NCI-H1436 (cell line): ENCODE measurements at places on chromosomes 16 and 17.

DNA sequence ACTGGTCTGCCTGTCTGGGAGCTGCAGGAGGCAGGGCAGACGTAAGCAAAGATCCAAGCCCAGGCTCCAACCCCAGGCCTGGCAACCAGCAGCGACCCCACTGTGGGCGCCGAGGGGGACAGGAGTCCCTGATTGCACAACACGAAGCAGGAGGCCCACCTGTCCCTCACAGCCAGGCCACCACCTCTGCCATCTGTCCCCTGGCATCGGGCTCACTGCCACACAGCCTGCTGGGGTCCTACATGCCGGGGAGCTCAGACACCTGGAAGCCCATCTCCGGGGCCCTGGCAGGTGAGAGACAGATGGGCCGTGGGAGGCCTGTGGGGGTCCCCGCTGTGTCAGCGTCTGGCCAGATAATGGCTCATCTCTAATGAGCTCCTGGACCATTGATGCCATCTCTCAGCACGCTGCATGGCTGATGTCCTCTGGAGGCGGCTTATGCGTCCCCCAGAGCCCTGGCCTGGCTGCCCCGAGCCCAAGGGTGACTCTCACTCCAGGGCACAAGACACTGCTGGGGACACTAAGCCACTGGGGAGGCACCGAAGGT is 11.3 kb upstream of the RASD1 start:
- no peak for DNase-seq

DNA sequence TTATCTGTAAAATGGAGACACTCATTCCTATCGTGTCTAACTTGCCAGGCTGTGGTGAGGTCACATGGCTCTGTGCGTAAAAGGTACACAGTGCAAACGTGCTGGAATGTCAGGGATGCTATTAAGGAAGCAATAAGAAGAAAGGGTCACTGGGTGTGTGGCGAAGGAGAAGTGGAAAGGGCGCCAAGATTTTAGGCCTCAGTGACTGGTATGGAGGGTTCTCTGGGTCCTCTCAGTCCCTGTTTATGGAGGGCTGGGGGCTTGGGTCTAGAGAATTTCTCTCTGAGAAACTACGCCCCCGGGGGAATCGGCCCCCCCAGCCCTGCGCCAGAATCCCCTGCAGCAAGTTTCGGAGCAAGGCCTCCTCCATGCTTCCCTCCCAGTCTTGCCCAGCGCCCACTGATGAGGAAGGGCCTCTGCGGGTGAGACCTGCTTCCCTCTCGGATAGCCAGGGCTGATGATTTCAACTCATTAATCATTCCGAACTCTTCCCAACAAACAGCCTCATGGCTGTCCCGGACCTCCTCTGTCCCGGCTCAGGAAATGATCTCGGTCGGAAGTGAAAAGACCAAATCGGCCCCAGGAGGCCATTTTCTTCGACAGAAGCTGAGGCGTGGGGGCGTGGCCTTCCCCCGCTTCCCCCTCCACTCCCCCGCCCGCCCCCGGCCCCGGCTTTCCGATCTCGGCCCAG is 1.2 kb upstream of the HEXIM1 start:
- DNase-seq = peak; percentile 94

DNA sequence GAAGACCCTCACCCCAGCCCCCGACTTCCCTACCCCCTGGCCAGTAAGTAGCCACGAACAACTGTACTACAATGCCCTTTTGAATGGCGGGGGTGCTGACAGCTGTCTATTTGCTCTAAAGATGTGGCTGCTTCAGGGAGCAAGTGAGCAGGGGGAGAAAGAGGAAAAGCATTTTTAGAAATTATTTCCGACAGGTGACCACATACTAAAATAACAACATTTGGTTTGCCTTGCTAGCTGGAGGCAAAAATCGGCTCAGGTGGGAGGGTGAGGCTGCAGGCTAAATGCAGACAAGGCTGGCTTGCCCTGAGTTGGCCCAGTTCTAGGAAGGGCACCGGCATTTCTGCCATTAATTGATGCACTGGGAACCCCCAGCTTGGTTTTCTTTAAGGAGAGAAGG is 188.5 kb downstream of the XYLT1 start:
- DNase-seq = no peak

GRCh38 chr16:66858740-66859396 is 14.7 kb downstream of the CA7 start:
- DNase-seq = no peak

DNA sequence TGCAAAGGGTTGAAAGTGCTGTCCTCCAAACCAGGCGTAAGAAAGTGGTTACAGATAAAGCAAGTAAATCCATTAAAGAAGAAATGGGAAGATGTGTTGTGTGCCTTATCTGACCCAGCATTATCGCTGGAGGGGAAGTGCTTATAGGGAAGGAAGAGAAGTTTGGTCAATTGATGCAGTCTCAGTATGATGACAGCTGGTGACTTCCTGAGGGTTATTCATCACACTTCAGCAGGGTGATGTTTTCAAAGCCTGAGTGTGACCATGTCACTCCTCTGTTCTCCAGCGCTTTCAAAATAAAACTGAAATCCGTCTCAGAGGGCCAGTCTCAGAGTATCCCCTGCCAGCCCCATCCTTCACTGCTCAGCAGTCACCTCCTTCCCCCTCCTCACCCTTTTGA is 505.4 kb upstream of the RBFOX1 start:
- no peak for DNase-seq

- DNase-seq = no peak
These were observed 53.7 kb upstream of the ETV4 start for GRCh38 chr17:43599835-43600234.

- no peak for DNase-seq
These were observed 47.3 kb downstream of the BRIP1 start for GRCh38 chr17:61815863-61816503.

GRCh38 chr16:67652578-67653127 is 7.4 kb downstream of the ACD start:
- DNase-seq = no peak

DNA sequence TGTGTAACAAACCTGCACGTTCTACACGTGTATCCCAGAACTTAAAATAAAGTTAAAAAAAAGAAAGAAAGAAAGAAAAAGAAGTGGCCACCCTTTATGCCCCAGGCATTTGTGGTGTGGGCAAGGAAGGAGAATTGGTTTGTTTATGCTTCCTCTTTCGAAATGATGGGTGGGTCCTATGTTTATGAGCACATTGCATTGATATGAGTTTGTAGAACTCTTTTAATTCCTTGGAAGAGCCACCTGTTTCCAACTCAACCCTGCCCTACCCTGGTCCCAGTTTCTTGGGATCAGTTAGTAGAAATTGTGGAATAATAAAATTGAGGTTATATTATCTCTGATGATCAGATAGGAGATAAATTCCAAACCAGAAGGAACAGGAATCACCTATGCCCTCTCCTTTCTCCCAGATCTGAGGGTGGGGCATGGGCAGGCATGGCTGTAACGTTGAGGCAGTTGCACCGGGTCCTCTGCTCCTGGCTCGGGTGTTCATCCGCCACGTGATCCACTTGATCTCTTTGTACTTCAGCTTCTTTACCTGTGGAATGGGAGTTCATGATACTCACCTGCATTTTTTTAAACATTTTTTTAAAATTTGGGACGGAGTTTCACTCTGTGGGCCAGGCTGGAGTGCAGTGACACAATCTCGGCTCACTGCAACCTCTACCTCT is 15.9 kb downstream of the CHAD start:
- DNase-seq = no peak

DNA sequence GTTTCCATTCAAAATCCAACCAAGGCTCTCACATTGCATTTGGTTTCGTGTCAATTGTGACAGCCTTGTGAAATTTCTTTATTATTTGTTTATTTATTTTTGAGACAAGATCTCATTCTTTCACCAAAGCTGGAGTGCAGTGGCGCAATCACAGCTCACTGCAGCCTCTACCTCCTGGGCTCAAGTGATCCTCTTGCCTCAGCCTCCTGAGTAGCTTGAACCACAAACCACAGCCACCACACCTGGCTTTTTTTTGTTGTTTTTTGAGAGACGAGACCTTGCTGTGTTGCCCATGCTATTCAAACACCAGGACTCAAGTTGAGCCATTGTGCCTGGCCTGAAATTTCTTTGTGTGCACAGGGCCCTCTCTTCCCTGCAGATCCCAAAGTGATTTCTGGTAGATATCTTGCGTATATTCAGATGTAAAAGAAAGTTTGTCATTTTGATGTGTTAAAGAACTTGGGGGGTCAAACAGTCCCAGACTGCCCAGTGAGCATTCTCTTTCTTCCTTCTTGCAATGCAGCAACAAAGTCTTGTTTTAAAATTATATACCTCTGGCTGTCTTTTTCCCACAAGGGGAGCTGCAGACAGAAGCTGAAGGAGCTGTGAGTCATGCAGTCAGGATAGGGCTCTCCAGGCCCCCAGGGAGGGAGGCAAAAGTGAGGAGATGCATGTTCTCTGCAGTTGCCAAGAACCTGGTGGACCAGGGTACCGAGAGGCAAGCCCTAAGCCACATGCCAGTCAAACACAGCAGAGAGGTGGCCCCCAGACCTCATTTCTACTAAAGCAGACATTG is 15.5 kb upstream of the USP22 start:
- no peak for DNase-seq

DNA sequence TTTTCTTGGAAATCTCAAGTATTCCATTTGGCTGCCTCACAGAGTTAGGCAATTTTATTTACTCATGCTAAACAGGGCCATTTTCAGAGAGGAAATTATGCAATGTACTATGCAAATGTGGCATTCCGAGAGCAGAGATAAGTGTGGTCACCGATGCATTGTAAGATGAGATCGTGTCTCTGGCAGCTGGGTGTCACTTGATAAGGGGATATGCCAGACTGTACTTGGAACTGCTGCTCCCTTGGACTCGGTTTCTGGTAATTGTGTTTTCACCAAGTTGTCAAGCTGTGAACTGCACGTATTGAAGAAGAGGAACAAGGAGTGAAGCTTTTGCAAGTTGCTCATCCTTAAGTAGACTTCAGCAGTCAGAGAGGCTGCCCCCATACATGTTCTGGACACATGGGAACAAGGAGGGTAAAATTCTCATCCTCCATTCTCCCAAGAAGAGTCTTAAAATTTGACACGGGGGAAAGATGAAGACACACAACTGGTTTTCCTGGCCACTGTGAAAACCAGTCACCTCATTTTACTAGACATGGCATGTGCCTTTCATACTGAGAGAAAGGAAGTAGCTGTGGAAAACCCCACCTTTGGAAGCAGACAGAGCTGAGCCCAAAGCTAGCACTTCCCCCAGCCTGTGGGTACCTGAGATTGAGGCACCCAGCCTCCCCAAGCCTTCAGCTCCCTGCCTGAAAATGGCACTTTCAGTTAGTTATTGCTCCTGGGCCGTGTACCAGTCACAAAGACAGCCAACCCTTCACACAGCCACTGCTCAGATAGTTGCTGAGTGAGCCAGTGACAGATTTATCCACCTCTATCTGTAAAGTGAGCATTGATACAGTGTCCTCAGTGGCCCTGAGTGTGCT is 150.7 kb downstream of the SOCS1 start:
- peak; percentile 1 for DNase-seq

- DNase-seq = no peak
These were observed 20.9 kb downstream of the RPRML start for GRCh38 chr17:46958041-46958591.

GRCh38 chr17:32596628-32597027 is 109.8 kb downstream of the CDK5R1 start:
- no peak for DNase-seq

DNA sequence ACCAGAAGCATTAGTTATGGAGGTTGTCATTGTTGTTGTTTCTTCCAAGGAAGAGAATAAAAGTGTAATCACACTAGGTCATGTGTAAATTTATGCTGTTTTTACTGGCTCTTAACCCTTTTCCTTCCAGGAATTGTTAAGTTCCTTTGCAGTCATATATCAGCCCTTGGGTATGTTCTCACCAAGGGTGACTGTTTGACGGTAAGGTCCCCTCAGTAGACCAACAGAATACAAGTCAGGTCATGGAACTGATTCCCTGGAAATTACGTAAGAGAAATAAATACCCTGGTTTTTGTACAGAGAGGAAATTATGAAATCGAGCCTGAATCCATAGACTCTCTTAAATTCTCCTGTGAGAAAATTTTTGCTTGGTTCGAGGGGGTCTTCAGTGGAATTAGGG is 11.2 kb upstream of the KCNJ2 start:
- DNase-seq = no peak

- DNase-seq = no peak
These were observed 46.1 kb downstream of the RAB11FIP3 start for GRCh38 chr16:471353-472198.

- no peak for DNase-seq
These were observed 699 bp upstream of the PVALEF start for GRCh38 chr17:81164371-81165245.

DNA sequence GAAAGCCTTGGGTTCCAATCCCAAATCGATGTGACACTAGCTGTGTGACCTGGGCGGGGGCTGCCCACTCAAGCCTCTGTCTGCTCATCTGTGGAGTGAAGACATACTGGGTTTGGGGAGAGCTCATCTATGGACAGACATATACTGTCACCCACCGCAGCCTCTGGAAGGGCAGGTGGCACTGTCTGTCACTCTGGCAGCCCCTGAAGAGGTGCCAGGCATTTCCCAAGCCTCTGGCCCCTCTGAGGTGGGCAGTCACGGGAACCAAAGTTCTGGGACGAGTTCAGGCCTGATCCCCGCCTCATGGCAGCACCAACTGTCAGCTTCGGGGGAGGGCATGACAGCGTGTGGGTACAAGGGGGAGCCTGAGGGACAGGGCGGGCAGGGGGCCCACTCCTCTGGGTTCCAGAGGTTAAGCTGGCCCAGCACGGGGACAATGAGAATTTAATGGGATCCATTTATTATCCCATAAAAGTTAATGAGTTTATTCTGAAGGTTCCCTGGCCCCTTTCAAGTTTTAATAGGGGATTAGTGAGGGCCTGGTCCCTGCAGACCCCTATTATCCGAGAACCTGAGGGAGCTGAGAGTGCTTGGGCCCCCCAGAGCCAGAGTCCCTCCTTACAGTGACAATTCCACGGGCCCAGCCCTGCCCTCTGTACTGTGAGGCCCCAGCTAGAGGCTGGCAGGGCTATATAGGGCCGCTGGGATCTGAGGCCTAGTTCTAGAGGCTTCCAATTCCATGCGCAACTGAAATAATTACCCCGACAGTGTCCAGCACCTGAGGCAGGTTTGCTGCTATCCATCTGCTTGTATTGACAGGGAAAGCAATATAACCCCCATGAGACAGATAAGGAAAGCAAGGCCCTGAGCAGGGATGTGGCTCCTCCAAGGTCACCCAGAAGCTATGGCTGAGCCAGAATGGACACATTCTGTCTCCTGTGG is 18.8 kb downstream of the SEZ6 start:
- no peak for DNase-seq

GRCh38 chr16:68564382-68564985 is 25.4 kb downstream of the ZFP90 start:
- DNase-seq = no peak

DNA sequence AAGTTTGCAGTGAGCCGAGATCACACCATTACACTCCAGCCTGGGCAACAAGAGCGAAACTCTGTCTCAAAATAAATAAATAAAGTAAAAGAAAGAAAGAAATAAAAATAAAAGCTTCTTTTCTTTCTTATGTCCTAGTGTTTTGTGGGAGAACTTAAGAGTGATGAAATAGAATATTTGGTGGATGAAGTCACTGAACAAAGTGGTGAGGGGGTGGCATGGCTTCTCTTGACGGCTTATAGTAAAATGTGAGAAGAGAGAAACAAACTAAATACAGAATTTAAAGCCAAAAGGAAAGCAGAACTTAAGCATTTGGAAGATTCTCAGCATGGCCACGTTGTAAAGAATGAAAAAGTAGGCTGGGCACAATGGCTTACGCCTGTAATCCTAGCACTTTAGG is 15.3 kb downstream of the SGF29 start:
- DNase-seq = no peak

GRCh38 chr16:1407753-1408152 is 6.8 kb downstream of the UNKL start:
- DNase-seq = no peak

GRCh38 chr17:145671-146541 is 8.5 kb downstream of the SCGB1C2 start:
- DNase-seq = no peak

- no peak for DNase-seq
These were observed 36.4 kb downstream of the CDK5R1 start for GRCh38 chr17:32523017-32523680.
